ENCODE measurements at places on chromosomes 1 and 21. TPM values are rescaled to one million over a fixed set of nuclear protein-coding genes. Genes with fewer than 3 reads are reported as not detected.

The VSIG8 gene
- not detected for total RNA-seq

The IGSF5 gene
- total RNA-seq, result not detected

The PPM1J gene
- 0.75 TPM for total RNA-seq

The NUF2 gene
- 1.2 TPM for total RNA-seq

The KISS1 gene
- not detected for total RNA-seq

The KIF2C gene
- total RNA-seq, result 1.8 TPM

The CYP4A11 gene
- total RNA-seq, result not detected

The KRTAP12-4 gene
- total RNA-seq, result not detected

The F3 gene
- 0.40 TPM for total RNA-seq

The RHD gene
- total RNA-seq, result not detected

The NKAIN1 gene
- not detected for total RNA-seq

The TEX38 gene
- total RNA-seq, result not detected

The S100A9 gene
- total RNA-seq, result 2.6 TPM

The NLRP3 gene
- 0.44 TPM for total RNA-seq

The MRAP gene
- total RNA-seq, result not detected

The KHDC4 gene
- 105 TPM for total RNA-seq

The TRIM17 gene
- not detected for total RNA-seq

The FCRL6 gene
- not detected for total RNA-seq

The LIPI gene
- total RNA-seq, result not detected

The CELA3B gene
- total RNA-seq, result not detected

The CRABP2 gene
- total RNA-seq, result 0.66 TPM

The LCE1E gene
- total RNA-seq, result not detected
